Activated T-cell treated with anti-CD3 and anti-CD28 coated beads for 1 hour (primary cell): ENCODE measurements at places on chromosomes 3 and 15.

- DNase-seq, result no peak
These were observed 653 bp upstream of the MFSD1 start for GRCh38 chr3:158801201-158801600.

GRCh38 chr3:126549861-126550487 lies 8.8 kb downstream of the C3orf22 start:
- no peak for DNase-seq

DNA sequence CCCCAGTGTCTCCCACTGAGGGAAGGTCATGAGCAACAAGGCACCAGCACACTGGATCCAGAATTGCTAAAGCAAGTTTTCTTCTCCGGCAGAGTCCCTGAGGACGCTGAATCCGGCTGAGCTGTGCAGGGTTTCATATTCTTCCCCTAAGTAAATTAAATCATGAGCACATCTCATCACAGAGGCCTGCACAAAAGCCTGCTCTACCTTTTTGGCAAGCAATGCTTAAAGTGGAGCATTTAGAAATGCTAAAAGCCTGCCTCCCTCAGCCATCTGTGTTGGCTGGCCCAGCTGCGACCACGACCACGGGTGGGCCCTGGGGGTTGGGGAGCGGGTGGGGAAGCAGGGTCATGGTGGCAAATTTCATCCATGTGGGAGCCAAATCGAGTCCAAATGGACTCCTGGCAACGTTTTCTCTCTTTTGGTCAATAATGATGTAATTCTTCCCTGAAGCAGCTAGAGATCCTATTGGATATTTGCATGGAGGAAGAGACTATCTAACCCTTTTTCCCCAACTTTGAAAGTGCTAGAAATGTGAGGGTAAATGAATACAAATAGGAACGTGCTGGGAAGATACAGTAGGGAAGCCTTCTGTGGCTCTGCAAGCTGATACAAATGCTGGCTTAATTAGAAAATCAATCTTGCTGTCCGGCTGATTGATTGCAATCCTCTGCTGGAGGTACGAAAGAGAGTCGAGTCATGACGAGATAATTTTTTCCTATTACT lies 532.8 kb upstream of the TBL1XR1 start:
- no peak for DNase-seq

- no peak for DNase-seq
These were observed 6.5 kb upstream of the TM4SF18 start for GRCh38 chr3:149339931-149340309.

GRCh38 chr3:38552364-38552763 lies 56.2 kb downstream of the EXOG start:
- DNase-seq, result no peak

- no peak for DNase-seq
These were observed 53.6 kb downstream of the TASOR start for GRCh38 chr3:56629451-56629850.

DNA sequence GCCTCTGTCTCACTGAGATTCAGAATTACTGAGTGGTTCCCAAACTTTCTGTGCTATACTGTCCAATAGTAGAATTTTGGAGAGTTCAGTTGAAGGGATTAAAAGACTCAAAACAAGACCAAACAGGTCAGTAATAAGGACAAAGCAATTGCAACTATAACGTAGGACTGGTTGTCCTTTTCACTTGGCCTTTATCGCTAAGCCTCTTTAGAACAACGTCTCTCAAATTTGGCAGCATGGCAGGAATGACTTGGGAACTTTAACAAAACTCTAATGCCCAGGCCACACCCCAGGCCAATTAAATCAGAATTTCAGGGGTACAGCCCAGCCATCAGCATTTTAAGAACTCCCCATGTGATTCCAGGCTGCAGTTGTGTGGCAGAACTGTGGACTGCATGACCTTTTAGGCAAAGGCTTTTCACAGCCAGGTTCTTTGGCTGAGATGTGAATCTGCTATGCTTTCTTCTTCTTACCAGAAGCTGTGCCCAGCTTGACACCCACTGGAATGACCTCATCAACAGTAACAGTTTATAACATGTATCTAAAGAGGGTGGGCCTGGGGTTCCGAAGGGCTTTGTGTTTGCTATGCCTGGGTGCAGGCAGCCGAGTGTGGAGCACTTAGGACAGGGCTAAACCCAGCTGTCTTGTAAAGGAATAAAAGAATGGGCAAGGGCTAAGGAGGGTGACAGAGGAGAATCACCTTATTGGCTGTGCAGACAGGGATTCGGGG lies 226.2 kb upstream of the PRICKLE2 start:
- DNase-seq, result no peak

GRCh38 chr3:99871231-99872045 lies 53.8 kb downstream of the CMSS1 start:
- DNase-seq, result no peak

- no peak for DNase-seq
These were observed 27.2 kb upstream of the TNIK start for GRCh38 chr3:171487382-171487781.

DNA sequence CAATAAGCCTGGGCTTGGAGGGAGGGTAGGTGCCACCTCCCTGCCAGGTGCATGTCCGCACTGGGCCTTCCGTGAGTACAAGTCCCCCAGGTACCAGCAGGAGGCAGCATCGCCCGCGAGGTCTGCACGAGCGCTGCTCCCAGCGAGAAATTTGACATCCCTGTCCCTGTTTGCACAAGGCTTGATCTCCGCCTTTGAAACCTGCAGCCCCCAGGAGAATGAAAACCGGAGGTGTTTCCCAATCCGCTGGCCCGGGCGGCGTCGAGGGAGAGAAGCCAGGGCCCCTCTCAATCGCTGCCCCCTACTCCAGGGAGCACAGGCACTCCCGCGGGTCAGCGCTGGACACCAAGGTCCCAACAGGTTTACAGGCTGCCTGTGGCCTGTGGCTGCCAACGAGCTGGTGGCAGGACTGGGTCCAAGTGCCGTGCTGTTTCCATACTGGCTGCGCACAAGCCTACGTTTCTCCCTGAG lies 961 bp downstream of the HAPLN3 start:
- DNase-seq, result peak; percentile 89

GRCh38 chr15:88023914-88024313 lies 232.6 kb downstream of the NTRK3 start:
- DNase-seq, result no peak

DNA sequence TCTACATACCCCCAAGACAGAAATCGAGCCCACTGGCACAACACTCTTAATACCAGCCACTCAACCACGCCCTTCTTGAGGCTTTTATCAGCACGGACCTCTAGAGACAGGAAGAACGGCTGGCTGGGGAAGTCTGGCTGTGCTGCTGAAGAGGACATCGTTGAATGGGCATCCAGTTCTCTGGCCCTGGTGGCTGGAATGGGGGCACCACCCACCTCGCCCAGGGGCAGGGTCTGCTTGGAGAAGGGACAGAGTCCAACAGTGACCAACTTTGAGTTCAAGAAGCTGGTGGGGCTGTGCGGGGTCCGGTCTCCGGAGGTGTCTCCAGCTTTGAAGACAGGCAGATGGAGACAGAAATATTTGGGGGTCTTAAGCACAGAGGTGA lies 77.5 kb downstream of the ATP10A start:
- DNase-seq, result no peak

DNA sequence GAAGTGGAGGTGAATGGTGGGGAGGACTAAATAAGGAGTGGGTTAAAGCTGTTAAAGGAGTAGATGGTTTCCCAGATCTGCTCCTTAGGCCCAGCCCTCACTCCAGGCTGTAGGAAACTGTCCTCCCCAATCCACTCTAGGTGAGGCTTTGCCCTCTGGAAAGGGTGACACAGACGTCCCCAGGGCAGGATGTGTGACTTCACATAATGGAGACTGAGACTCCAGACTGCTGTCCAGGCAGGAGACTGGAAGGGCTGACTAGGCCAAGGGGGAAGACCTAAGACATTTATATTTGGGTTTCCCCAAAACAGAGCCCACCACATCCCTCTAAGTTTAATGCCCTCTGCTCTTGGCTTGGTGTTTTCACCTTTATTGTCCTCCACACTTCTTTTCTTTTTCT lies 488.5 kb downstream of the SHQ1 start:
- no peak for DNase-seq

DNA sequence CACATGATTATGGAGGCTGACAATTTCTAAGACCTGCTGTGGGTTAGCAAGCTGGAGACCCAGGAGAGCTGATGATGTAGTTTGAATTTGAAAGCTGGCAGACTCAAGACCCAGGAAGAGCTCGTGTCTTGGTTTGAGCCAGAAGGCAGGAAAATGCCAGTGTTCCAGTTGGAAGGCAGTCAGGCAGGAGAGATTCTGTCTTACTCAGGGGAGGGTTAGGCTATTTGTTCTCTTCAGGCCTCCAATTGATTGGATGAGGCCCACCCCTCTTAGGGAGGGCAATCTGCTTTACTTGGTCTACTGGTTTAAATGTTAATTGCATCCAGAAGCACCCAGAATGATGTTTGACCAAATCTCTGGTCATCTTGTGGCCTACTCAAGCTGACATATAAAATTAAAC lies 40.4 kb upstream of the IGF2BP2 start:
- DNase-seq, result no peak

DNA sequence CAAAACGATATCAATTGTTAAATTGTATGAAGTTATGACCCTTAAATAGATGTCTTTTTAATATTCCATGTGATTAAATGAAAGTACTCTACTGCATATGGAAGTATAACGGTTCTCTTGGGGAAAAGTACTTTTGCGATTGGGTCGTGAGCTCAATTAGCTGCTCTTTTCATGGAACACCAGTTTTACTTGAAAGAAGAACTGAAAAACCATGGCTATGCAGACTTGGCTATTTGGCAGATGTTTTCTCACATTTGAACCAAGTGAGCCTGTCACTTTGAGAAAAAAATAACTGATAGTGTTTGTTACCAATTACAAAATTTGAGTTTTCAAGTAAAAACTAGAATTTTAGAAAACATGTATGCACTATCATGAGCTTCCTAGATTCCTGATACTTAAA lies 5.9 kb upstream of the INAFM2 start:
- DNase-seq, result no peak

- DNase-seq, result no peak
These were observed 4.9 kb downstream of the OGG1 start for GRCh38 chr3:9754678-9755077.
